ENCODE measurements at places on chromosomes 1 and 21.

DNA sequence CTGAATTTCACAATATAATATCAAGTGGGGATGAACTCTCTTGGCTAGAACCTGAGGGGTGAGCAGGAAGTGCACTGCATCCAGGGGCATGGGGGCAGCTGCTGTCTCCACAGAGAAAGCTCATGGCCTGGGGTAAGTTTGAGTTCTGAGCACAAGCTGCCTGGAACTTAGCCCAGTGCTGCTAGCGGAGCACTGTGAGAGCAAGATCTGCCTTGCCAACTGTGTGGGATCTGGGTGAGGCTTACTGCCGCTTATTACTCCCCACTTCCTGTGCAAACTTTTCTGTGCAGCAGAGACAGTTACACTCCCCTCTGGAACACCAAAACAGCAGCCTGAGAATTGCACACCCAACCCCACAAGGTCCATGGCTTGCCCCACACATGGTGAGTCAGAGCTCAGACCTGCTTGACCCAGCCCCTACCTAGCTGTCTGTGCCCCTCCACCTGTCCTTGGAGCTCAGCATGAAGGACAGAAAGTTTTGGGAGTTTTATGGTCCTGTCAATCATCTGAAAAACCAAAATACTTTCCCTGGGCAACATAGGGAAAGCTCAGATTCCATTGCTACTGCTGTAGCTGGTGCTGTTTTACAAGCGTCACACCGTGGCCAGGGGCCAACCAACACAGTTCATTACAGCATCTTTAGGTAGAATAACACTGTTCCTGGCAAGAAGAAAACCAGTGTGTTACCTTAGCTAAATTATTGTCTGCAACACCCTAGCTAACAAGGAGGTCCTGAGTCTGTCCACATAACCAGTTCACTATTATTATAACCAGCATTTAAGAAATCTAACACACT lies 762.1 kb upstream of the NEGR1 start:
- DNase-seq = no peak

DNA sequence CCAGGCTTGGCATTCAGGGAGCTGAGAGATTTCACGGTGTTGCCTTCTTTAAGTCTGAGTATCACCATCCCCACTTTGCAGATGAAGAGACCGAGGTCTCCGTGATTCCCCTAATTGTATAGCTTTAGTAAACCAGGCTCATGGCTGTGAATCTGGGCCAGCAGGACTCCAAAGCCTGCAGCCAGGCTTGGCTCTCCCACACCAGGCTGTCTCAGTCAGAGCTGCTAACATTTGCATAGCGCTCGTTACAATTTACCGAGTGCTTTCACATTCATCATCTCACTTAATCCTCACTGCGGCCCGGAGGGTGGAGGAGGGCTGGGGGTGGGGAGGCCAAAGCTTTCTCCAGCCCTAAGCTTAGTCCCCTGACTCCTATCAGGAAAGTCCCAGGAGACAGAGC lies 11.7 kb downstream of the C1orf94 start:
- DNase-seq = no peak

DNA sequence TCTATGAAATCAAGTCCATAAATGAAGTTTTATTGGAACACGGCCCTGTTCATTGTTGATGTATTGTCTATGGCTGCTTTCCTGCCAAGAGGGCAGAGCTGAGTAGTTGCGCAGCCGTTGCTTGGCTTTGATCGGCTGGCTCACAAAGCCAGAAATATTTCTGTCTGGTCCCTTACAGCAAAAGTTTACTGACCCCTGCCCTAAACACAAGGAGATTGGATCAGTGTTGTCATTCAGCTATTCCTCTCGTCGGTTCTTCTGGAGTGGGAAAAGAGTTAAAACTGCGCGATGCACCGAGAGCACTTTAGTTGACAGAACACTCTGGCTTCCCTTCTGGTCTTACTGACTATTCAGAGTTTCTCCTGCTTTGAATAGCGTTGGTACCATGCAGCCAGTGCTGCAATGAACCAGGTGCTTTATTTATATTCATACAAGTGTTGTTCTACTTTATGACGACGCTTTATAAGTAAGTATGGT lies 868 bp downstream of the ZBTB40 start:
- DNase-seq = no peak

- no peak for DNase-seq
Measured at GRCh38 chr21:44965251-44966022, 25.6 kb downstream of the SLX9 start.

- DNase-seq = no peak
Measured at GRCh38 chr1:240467895-240468294, 144.1 kb downstream of the GREM2 start.

GRCh38 chr1:46544561-46545240 lies 6.7 kb downstream of the KNCN start:
- DNase-seq = no peak

GRCh38 chr1:228650141-228650540 lies 85.1 kb upstream of the RHOU start:
- DNase-seq = no peak

- DNase-seq = no peak
Measured at GRCh38 chr1:10874351-10874750, 77.9 kb upstream of the CASZ1 start.

DNA sequence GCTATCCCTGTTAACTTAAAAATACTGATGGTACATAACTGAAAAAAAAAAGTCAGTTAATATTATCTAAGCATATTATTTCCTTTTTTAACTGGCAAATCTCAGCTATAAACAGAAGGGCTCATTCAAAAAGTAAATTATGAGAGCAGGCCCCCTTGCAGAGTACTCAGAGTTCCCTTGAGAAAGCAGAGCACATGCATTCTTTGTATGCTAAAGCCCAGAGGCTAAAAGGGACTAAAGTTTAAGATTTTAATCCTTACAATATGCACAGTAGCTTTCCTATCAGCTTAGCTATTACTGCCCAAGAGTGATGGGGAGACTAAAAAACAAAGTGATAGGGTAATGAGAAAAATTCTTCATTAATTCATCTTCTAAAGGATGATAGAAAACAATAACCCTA lies 18.5 kb downstream of the SLC16A1 start:
- no peak for DNase-seq

GRCh38 chr21:46154955-46155513 lies 345 bp downstream of the FTCD start:
- no peak for DNase-seq

DNA sequence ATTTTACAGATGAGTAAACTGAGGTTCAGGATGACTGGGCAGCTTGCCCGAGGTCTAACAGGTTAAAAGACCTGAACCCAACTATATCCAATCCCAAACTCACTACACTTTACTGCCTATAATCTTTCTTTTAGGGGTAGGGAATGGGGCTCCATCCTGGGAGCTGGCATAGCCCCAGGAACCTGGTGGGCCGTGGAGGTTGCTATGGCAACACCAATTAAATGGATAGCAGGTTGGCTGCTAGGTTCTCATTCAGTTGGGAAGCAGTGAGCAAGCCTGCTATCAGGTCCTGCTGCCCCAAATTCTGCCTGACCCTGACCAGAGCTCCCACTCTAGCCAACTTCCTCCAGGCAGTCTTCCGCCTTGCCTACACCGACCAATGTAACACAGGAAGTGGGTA lies 40.9 kb downstream of the LRP8 start:
- no peak for DNase-seq

GRCh38 chr1:62516600-62516999 lies 79.8 kb downstream of the USP1 start:
- no peak for DNase-seq

GRCh38 chr21:38942748-38943211 lies 137.1 kb downstream of the ETS2 start:
- DNase-seq = no peak

GRCh38 chr1:20255666-20256065 lies 35.0 kb upstream of the VWA5B1 start:
- DNase-seq = no peak

DNA sequence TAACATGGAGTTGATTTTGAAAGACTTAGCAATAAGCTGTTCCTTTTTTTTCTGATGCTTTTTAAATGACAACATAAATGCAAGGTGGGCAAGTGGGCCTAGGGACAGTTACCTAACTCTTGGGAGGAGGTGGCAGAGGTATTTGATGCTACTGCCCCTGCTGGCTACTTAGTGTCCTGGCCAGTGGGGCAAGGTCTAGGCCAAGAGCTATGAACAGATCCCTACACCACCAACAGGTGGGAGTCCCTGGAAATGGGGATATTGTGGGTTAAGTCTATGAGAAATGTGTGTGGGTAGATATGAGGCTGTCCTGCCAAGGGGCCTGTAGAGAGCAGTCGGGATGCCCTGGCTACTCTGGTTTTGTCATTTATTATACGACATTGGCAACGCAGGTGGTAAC lies 31.3 kb upstream of the B3GALT5 start:
- DNase-seq = no peak

- DNase-seq = no peak
Measured at GRCh38 chr1:23453455-23454000, 29.0 kb upstream of the TCEA3 start.

GRCh38 chr1:244727871-244728474 lies 75.0 kb downstream of the DESI2 start:
- no peak for DNase-seq

DNA sequence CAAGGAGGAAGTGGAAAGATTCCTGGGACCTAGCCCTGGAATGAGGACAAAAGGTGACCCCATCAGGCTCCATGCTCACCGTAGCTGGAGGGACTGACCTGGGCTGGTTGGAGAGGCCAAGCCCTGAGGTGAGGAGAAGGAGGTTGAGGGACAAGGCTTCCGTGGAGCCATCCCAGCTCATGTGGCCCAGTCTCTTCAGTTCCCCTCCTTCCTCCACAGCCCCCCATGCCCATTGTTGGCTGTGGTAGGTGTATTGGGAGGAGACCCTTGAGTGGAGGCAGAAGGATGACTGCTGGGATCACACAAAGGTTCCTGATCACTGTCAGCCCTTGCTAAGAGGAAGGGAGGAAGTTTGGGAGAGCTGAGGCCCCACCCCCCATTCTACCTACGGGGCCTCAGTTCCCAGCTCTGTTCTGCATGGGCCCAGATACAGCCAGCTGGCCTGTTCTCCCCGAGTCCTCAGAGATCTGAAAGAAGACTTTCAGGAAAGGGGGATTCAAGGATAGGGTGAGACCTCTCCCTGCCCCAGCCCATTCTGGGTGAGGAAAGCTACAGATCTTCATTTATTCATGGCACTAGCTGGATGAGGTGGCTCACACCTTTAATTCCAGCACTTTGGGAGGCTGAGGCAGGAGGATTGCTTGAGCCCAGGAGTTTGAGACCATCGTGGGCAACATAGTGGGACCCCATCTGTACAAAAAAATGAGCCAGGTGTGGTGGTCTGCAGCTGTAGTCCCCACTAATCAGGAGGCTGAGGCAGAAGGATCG lies 17.3 kb downstream of the RHBG start:
- no peak for DNase-seq

- no peak for DNase-seq
Measured at GRCh38 chr1:56137090-56137489, 442.3 kb downstream of the PLPP3 start.

- no peak for DNase-seq
Measured at GRCh38 chr1:15953294-15953771, 22.6 kb downstream of the ZBTB17 start.

- no peak for DNase-seq
Measured at GRCh38 chr21:34158866-34159835, 85.8 kb downstream of the MRPS6 start.

- DNase-seq = no peak
Measured at GRCh38 chr1:170749959-170750358, 86.0 kb downstream of the PRRX1 start.

DNA sequence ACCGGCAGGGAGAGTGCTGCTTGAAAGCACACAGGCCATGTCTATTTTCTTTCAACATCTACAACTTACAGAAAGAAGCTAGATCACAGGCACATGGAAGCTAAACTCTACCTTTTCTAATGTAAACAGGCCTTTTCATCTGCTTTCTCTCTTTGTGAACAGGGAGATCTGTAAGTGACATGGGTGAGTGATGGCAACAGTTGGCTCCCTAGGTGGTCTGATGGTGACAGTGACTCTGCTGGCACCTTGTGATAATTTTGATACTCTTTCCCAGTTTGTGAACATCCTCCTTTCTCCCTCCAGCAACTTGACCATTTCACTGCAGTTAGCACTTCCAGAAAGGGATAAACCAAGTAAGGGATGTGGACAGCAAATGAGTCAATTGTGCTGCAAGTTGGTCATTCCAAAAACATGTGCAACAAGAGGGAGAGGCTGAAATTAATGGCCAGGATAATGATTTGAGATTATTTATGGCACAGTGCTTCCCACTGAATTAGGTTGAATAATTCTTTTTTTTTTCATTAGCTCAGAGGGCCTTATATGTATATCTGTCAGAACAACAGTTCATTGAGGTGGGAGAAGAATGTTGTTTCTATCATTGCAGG lies 89.5 kb downstream of the XCL2 start:
- DNase-seq = no peak

DNA sequence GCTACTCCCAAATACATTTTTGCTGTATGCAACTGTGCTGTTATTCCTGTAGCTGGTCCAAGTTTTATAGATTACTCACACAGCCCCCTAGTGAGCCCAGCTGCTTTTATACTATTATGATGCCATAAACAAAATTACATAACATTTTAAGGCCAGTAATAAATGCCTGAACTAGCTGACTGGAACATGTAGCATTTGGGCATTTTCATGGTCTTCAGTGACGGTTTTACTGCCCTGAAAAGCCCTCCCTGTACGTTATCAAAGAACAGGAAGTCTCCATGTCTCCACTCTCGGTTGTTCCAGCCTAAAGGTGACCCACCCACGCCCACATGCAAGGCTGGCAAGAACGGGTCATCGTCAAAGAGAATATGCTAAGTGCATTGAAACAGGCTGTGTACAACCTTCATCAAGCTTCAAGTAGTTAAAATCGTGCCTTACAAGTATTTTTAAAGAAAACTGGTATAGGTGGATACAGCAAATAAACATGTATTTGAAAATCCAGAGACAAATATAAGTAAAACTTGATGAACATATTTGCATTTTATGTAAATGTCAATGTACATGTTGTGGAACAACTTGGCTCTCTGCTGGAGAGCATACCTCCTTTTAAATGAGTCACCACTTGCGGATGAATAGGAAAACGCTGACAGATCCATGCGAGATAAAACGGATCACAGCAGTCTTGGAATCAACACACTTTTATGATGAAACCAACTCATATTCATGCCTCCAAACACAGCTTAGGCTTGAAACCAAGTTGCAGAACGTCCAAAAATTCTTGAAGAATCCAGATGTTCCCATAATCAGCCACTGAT lies 520.5 kb downstream of the SMYD3 start:
- DNase-seq = no peak

DNA sequence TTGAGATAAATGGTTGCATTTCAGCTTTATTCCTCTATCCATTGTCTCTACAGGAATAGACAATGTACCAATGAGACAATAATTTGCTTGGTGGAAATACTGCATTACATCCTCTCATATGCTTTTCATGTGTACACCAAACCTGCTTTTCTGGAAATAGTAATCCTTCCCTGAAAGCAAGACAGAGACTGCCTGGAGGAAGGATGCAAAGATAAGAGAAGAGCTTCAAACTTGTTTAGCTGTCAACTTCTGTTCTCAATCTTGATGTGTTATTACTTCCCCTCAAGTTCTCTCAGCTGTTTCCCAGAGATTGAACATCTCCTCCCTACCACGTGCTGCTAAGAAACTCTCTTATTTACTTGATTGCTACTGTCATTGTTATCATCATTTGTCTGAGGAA lies 1125.4 kb upstream of the TMPRSS15 start:
- DNase-seq = no peak
